EH (cell line): ENCODE measurements at places on chromosomes 1 and 21.

DNA sequence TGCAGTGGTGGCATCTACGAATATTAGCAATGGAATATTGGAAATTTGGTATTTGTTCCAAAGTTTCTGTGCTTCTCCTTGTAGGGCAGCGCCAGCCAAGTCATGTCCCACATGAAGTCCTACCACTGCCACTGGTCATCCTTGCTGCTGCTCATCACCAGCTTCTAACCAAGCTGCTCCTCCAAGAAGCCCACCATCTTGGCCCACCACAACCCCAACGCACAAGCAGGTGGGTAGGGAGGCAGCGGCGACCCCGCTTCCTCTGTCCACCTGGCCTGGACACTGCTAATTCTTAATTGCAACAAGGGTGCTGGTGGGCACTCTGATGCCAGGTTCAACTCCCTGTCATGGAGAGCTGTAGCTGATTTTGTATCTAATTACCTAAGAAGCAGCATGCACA, 291.2 kb upstream of the LYPLAL1 start:
- DNase-seq = no peak

DNA sequence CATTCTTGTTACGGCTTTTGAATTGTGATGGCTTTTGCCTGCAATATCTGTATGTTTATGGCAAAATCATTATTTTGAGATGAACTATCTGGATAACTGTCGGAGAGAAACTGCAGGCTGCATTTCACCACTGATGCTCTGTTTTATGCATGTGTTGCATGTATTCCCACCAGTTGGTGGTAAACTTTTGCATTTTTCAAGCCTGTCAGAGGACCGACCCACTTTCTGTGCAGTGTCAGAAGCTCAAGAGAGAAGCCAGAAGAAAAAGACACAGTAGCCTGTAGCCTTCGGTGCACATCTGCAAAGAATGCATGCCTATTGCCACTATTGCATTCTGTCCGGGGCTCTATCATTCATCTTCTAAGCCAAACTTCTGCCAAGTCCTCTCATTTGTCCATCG, 41.6 kb downstream of the OLIG1 start:
- no peak for DNase-seq

- no peak for DNase-seq
These were observed 85.3 kb downstream of the FOXD2 start for GRCh38 chr1:47522935-47523834.

DNA sequence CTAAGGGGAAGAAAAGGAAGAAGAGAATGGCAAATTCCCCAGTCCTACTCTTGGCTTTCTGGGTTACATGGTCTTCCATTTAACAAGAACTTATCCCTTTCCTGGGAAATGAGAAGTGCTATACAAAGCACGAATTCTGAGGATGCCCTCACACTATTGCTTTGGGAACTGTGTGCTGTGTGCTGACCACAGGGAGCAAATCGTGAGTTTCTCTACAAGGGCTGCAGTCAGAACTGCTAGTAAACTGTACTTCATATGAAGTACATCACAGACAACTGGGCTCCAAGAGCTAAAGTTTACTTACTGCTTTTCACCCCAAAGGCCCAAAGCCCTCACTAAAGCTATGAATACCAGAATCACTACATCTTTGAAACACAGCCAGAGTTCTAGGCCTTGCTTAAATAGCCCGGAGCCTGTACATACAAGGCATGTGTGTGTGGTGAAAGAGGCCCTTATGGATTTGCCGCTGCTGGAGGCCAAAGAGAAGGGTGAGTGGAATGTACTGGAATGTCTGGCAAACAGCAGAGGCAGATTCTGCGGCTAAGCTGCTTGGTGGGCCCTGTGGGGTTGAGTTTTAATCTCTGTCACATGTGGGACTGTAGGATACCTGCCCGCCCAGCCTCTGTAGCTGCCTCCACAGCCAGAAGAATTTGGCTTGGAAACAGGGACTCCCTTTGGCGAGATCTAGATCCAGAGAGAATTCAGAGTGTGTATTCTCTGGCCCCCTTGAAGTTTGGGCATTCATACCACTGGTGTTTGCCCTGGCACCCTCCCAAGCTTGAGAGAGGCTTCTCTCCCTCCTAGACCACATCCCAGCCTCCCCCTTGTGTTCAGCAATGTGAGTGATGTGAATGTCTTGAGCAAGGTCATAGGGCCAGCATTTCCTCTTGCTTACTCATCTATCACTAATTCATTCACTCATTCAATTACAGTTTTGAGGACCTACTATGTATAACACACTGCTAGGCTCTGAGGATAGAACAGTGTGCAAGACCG, 21.9 kb upstream of the TRIM67 start:
- DNase-seq = peak; percentile 99

DNA sequence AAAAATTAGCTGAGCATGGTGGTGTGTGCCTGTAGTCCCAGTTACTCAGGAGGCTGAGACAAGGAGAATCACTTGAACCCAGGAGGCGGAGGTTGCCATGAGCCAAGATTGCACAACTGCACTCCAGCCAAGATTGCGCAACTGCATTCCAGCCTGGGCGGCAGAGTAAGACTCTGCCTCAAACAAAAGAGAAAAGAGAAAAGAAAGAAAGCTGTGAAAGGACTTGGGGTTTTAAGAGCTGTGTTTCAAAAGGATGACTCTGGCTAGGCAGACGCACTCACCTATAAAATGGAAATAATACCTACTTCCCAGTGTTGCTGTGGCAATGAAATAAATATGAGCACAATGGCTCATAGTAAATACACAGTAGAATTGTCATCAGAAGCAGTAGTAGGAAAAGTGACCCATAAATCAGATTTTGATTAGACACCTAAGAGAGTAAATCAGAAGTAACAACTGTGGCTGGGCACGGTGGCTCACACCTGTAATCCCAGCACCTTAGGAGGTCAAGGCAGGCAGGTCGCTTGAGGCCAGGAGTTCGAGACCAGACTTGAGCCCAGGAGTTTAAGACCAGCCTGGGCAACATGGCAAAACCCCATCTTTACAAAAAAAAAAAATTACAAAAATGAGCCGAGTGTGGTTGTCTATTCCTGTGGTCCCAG, 45.9 kb upstream of the PUM1 start:
- DNase-seq = peak; percentile 61

DNA sequence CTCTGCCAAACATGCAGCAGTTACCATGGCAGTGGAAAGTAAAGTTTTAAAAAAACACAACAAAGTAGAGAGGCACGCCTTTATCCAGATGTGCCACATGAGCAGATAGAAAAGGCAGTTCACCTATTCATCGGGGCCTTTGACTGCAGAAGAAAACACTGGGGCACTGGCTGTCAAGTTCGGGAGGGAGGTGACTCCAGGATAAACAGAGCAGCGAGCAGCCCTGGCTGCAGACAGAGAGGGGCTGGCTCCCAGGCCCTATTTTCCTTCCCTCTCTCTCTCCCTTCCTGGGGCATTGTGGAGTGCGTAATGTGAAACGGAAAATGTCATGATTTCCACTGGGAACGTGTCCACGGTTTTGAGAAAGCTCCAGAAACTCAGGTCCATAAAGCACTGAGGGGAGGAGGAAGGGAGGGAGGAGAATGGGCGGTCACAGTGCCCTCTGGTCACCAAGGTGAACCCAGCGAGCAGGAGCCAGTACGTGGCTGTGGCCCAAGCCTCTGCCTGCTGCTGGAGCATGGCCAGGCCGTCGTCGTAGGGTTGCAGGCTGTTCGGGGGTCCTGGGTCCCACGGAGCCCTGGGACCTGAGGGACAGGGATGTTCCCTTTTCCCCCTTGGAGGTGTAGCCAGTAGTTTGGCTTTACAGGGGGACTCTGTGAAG, 114.7 kb upstream of the IRF2BP2 start:
- DNase-seq = no peak

DNA sequence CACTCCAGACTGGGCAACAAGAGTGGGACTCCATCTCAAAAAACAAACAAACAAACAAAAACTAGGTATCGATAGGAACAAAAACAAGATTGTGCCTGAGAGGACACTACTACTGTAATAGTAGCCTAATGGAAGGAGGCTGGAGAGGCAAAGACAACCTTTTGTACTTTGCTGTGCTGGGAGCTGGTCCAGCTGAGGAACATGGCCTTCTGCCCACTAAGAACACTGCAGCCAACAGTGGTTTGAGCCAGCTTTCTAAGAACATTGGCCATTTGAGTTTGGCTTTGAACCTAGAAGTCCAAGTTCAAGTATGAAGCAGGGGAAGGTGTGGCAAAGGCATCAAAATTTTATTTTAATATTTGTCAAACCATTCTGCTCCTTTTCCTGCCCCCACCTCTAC, 22.7 kb upstream of the RGS8 start:
- no peak for DNase-seq

DNA sequence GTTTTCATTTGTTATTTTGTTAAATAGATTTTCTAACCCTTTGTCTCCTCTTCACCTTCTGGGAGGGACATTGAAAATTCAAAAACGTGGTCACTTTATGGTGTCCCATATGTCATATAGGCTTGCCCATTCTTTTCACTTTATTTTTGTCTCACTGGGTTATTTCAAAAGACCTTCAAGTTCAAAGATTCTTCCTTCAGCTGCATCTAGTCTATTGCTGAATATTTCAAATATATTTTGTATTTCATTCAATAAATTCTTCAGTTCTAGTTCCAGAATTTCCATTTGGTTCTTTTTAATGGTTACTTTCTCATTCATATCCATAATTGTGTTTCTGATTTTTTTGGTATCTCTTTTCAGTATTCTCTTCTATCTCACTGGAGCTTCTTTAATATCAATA, 11.6 kb upstream of the KCTD3 start:
- DNase-seq = no peak

GRCh38 chr1:208951908-208952307, 631.6 kb upstream of the CAMK1G start:
- peak; percentile 78 for DNase-seq

- DNase-seq = no peak
These were observed 4.5 kb downstream of the CHML start for GRCh38 chr1:241635556-241636152.

DNA sequence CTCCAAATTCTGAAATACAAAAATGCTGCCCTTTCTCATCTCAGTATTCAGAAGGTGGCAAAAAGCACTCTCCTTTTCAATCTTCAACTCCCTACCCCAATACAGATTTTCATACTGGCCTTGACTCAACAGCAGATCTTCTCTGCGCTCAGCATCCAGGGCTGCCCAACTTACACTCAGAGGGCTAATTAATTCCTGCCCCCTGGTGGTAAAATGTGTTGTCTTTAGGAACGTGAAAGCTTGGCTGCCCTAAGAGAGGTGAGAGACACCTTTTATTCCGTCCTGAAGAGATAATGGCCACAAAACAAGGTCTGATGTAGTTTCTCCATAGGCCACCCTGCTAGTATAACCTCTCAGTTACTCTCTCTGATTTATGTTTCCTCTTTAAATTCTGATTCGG, 25.0 kb downstream of the KRTAP24-1 start:
- DNase-seq = no peak

DNA sequence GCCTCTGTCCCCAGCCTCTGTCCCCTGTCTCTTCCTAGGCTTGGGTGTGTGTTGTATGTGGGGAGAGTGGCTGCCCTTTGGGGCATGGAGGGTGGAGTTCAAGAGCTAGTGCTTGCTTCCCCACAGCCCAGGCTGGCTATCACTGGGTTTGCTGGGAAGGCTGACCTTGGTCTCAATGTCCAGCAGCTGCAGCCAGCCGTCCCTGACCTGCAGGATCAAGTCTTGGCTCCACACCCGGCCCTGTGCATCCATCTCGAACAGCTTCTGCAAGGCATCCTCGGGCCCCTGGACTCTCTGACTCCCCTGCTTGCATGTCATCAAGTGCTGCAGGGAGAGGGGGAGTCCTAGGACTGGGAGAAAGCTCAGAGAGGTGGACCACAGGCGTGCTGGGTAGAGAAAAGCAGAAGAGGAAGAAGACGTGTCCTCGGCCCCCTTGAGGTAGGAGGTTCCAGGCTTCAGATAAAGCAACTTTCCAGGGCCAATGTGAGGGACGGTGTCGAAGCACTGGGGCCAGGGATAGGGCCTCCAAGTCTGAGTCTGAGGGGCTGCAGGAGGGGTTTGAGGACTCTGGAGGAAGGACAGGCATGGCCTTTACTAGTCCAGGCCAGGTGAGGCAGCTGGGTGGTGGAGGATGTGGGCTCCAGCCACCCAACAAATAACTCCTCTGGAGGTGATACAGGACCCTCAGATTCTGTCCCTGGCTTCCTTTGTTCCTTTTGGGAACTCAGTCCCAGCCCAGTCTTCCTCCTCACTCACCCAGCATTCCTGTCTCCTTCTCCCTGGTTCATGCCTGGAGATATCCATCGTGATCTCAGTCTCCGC, 4.0 kb downstream of the EPS8L3 start:
- DNase-seq = no peak
